Midbrain (tissue), 1 donor: ENCODE measurements at places on chromosomes 3 and 15.

- no peak for DNase-seq
Observed at GRCh38 chr15:28956491-28956890, 70.7 kb downstream of the APBA2 start.

GRCh38 chr15:101539492-101539891 lies 50.0 kb upstream of the PCSK6 start:
- DNase-seq, result no peak

GRCh38 chr3:107523539-107524325 lies 970 bp downstream of the BBX start:
- peak; percentile 81 for DNase-seq

DNA sequence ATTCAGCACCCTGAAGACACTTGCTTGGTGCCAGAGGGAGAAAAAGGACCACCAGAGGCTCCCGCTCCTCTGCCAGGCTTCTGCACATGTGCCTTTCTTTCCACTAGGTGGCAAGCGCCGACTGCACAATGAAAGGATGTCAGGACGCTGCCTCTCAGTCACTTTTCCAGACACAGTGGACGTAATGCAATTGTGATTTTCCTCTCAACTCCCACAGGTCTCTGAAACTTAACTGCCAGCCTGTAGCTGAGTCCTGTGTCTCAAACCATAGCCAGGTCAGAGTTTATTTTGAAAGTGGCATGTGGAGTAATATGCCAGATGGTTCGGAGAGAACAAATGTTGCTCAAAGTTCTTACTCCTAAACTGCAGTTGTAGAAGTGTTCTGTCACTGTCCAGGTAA lies 162.9 kb downstream of the ITPR1 start:
- DNase-seq, result peak; percentile 68

GRCh38 chr3:55719006-55719405 lies 231.9 kb upstream of the WNT5A start:
- DNase-seq, result no peak

DNA sequence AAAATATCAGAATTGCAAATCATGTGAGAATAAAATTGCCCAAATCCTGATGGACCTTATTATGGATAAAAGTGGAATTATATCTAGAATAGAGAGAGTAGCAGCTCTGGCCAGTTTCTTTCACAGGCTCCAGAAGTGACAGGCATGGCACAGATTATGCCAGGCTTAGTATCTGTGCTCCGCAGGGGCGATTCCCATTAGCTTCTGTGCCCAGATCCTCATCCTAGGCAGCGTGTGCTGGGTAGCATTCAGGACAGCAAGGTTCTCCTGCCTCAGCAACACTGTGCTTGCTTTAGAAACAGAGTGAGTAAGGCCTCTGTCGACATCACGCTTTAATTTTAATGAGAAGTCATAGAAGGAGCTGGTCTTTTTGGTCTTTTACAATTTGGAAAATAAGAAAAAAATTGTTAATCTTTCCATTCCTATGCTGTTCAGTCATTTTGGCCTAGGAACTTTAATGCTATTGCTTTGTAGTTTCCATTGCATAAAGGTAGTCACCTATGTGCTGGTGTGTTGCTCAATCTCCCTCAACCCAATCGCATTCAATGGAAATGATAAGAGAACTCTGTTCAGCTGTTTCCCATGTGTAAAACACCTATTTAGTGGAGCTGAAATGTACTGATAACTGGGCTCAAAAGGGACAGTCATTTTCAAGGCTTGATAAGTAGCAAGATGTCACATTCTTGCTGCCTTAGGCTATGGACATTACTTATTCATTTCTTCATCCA lies 770.1 kb downstream of the AGBL1 start:
- DNase-seq, result peak; percentile 6

DNA sequence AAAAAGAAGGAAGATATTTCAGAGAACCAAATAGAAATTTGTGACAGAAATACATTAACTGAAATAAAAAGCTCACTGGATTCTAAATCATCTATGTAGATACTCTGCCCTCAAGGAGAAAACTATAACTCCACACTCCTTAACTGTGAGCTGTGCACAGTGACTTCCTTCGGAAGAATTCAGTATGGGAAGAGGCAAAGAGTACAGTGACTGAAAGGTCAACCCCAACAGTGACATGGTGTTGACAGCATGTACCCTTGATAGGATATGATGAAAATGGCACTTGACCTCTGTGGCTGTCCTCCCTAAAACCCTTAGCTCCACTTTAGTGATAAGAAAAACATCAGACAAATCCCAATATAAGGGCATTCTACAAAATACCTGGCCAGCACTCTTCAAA lies 165.5 kb downstream of the ATP10A start:
- DNase-seq, result no peak

DNA sequence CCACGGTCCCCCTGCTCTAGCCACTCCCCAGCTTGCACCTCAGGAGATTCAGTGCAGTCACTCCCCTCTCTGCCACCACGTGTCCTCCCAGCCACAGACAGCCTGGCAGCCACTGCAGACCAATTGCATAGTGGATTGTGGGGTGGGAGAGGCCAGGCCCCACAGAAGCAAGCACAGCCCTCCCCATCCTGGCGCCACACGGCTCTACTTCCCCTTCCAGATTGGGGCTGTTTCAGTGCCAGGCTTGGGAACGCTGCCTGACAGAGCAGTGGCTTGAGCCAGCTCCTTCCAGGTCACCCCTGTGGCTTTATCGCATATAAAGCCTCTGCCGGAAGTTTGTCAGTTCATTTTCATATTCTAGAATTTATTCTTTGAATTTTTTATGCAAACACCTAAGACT lies 90.7 kb downstream of the TMEM266 start:
- DNase-seq, result peak; percentile 41

DNA sequence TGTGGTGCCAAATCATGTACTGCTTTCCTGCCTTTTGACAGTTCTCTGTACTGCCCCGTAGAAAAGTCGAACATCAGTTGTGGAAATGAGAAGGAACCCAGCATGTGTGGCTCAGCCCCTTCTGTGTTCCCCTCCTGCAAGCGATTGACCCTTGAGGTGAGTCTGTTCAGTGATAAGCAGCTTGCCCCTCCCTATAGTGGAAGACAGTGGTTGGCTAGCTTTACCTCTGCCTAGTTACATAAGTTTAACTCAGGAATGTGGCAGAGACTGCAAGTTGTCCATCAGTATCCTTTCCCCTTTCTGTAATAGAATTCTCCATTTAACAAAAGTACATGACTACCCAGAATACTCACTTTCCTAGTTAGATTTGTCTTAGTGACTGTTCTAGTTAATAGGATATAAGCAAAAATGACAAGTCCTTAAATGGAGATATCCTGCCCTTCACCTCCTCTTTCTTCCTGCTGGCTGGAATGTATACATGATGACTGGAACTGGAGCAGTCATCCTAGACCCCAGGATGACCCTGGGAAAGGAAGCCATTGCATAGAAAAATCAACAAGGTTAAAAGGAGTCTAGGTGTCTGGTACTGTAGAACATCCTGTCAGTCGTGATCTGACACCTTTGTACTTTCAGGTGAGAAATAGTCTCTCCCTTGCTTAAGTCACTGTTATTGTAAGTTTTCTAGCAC lies 10.6 kb downstream of the SETMAR start:
- DNase-seq, result no peak

DNA sequence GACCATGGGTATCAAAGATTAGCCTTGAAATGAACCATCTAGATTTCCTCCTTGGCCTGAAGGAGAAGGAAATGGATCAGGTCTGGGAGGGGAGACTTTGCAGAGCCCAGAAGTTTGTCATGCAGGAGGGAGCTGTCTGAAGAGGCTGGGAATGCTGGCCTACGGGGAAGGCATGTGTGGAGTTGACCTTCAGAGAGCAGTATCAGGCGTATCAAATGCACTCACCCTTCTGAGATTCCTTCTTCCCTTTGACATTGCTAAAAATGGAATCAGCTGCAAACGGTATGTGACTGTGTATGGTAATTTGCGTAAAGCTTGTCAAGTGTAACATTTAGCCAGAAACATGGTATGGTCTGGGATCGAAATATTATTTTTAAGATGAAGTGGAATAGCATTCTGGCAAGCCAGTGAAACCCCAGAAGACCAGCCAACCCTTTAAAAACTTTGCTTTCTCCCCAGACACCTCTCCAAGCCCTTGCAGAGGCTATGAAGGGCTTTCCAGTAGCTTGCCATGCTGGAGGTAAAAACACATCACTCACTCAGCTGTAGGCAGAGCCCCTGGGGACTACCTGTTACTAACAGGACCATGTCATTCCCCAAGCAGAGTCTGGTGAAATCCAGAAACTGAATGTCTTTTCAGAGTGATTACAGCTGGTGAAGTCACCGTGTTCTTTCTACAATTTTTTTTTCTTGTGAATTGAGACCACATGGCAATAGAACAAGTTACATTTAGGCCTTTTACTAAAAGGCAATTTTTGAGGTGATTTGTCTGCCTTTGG lies 174.7 kb upstream of the SLC24A5 start:
- no peak for DNase-seq

DNA sequence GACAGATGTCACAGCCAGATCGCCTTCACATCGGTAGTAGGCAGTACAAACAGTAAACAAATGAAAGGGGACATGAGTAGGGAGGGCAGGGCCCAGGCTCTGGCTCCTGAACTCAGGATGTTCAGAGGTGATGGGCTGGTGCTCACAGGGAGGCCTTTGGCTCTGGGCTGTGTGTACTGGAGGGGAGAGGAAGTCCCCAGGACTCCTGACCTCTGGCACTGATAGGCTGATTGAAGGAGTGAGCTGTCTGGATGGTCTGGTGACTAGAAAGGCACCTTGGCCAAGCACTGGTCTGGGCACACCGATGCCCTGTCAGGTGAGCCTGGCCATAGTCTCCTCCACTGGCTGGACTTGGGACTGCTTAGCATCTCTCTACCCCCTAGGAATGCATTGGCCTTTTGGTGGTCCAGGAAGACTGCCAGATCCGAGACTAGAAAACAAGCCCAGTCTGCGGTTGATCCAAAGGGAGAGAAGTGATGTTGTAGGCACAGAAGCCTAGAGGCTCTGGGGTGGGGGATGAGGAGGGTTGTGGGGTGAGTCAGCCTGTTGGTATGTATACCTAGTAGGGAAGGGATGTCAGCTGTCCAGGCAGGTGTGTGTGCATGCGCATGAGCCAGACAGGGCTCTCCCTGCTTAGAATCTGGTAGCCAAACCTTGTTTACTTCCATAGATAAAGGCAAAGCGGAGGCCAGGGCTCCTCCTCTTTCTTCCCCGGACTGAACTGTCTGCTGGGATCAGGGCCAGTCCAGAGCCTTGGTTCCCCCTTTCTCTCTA lies 1.9 kb downstream of the SPINT1 start:
- DNase-seq, result no peak

DNA sequence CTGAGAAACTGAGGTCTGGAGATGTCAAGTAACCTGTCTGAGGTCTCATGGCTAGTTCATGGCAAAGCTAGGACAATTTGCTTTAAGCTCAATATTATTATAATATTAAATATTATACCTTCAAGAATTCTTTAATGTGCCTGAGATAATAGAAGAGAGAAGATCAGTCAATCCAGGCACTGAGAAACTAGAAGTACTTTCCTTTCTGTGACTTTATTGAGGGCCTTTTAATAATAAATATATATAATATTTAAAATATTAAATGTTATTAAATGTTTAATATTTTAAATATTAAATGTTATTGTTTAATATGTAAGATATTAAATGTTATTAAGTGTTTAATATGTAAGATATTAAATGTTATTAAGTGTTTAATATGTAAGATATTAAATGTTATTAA lies 144.3 kb upstream of the DNAJC19 start:
- DNase-seq, result no peak

DNA sequence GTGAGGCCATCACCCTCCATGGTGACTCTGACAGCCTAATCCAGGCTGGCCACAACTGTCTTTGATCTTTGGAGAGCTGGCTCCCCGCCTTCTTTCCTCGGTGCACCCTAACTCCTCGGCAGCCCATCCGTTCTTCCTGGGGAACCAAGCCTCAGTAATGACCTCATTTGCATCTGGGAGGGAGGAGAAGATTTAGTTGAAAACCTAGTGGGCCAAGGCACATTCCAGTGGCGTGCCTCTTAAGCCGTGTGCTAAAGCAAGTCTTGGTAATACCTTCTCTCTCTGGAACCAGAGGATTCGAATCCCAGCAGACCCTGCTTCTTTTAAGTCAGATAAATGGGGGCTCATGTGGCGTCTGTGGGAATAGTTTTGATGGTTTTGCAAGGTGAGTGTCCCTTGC lies 233.1 kb downstream of the EBLN2 start:
- DNase-seq, result no peak
